Glomerular endothelial cell (primary cell): ENCODE measurements at places on chromosomes 6 and 20. TPM values are rescaled to one million over a fixed set of nuclear protein-coding genes. Genes with fewer than 3 reads are reported as not detected.

DNA sequence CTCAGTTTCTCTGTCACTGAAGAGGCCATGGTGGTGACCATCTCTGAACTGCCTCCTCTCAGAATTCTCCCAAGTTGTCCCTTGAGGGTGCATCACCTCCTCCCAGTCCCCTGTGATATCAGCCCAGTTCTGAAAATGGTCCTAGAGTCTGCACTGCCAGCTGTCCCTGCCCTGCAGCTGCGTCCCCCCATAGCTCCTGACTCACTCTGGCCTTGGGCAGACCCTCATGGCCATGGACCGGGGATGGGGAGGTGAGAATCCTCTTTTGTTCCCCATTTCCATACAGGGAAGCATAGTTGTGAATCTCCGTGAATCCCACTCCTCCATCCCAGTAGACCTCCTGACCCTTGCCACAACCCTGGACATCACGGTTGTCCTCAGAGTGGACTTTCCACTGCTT is 4.5 kb downstream of the ETV7 start:
- no peak for DNase-seq

GRCh38 chr20:1832634-1833033 is 62.6 kb upstream of the SIRPA start:
- DNase-seq: no peak

DNA sequence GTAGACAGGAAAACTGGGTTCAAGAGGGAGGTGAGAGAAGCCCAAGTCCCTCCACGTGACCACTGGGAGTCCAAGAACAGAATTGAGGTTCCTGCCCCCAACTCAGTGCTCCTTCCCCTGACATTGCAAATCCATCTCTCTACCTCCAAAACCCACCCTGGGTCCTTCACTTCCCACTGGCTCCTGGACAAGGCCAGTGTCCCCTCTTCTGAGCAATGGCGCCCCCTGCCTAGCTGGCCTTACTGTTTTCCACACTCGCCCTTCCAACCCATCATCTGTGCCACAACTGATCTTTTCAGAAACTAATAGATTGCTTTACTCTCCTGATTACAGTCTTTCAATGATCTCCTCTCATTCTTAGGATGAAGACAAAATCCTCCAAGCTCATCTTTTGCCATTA is 200.3 kb downstream of the ANKRD60 start:
- DNase-seq: no peak

GRCh38 chr6:142968601-142969000 is 23.6 kb upstream of the HIVEP2 start:
- no peak for DNase-seq

- DNase-seq: no peak
Measured at GRCh38 chr6:159969921-159970320, 1.0 kb downstream of the IGF2R start.

- DNase-seq: no peak
Measured at GRCh38 chr6:150088481-150089154, 19.7 kb upstream of the ULBP3 start.

The STK35 gene
- total RNA-seq: 18.7 and 22.9 TPM in 2 replicates

The MUC21 gene
- total RNA-seq: not detected in 2 replicates

The PIGT gene
- total RNA-seq: 91.1 and 130 TPM in 2 replicates

The BPIFB2 gene
- not detected in 2 replicates for total RNA-seq
